NCI-H2081 treated with DMSO at 0.1 percent for 48 hours (cell line): ENCODE measurements at places on chromosomes 13 and 19.

- DNase-seq: no peak
Measured at GRCh38 chr13:40146063-40146462, 490.6 kb downstream of the COG6 start.

- no peak for DNase-seq
Measured at GRCh38 chr13:44068737-44069136, 189.0 kb downstream of the LACC1 start.

DNA sequence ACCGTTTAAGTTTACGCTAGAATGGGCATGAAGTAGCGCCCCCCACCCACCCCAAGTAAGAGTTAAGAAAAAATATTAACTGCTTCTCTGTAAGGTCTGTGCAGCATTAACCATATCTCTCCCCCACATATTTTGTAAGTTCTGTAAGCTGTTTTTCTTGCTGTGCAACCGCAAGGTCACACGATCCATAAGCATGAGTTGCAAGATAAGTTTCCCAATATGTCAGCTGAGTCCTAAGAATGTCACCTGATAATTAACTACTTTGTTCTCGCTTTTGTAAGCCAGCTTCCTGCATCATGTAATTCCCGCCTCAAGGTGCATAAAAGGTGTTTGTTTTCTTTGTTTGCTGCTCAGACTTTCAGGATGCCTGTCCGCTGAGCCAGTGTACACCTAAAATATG, 187.0 kb downstream of the MYO16 start:
- DNase-seq: no peak

GRCh38 chr13:57345526-57345925, 178.5 kb downstream of the PRR20E start:
- no peak for DNase-seq

GRCh38 chr19:8478598-8478997, 23.8 kb downstream of the PRAM1 start:
- DNase-seq: no peak
